ENCODE measurements at places on chromosomes 5 and 9. TPM values are rescaled to one million over a fixed set of nuclear protein-coding genes. Genes with fewer than 3 reads are reported as not detected.

ACSL6 gene
- total RNA-seq = 1.5 TPM

PCDHGA10 gene
- total RNA-seq = 0.07 TPM

- H3K4me1 ChIP-seq = no peaks in the 10 kb centered on the region
- H3K36me3 ChIP-seq = no peaks in the 10 kb centered on the region
- H3K27me3 ChIP-seq = no peaks in the 10 kb centered on the region
- no peak overlapping the region for H3K27ac ChIP-seq
- no peak for DNase-seq
Measured at GRCh38 chr5:31364881-31365636, 166.8 kb downstream of the DROSHA start.

- H3K4me3 ChIP-seq = no peak overlapping the region
- peaks cover 64% of the 10 kb centered on the region for H3K27me3 ChIP-seq
- H3K27ac ChIP-seq = no peak overlapping the region
- DNase-seq = peak; percentile 57
Measured at GRCh38 chr5:1380011-1380817, 35.3 kb upstream of the CLPTM1L start.

- H3K4me1 ChIP-seq = no peaks in the 10 kb centered on the region
- no peak overlapping the region for H3K27ac ChIP-seq
- no peak overlapping the region for H3K4me3 ChIP-seq
- H3K36me3 ChIP-seq = no peaks in the 10 kb centered on the region
Measured at GRCh38 chr9:115234094-115234493, 116.1 kb upstream of the TNC start.

- no peaks in the 10 kb centered on the region for H3K36me3 ChIP-seq
- no peaks in the 10 kb centered on the region for H3K4me1 ChIP-seq
- no peak for DNase-seq
- H3K27ac ChIP-seq = no peak overlapping the region
- no peak overlapping the region for H3K4me3 ChIP-seq
Measured at GRCh38 chr5:44489759-44490158, 100.5 kb upstream of the FGF10 start.

DNA sequence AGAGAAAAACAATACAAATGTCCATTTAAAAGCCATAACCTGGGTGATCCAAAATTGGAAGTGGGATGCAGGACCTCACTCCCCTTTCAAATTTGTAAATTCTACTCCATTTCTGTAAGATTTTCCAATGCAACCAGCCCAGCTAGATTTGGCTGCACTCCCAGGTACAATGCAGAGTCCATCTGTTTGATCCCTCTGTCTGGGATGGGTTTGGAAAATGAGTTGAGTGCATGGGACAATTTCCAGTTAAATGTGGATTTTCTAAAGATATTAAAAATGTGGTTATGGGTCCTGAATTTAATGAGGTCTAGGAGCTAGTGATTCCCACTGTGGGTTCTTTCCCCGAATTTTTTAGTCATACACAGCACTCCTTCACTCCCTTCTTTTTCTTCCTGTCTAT is 104.0 kb upstream of the ATP10B start:
- no peaks in the 10 kb centered on the region for H3K4me1 ChIP-seq
- no peak overlapping the region for H3K27ac ChIP-seq
- H3K4me3 ChIP-seq = no peak overlapping the region
- no peaks in the 10 kb centered on the region for H3K36me3 ChIP-seq

Data from K562 (cell line).